ENCODE measurements at places on chromosomes 16 and 17.

GRCh38 chr17:17700251-17700969 lies 19.2 kb downstream of the RAI1 start:
- DNase-seq: no peak

GRCh38 chr16:50178491-50178941 lies 25.4 kb downstream of the TENT4B start:
- DNase-seq: no peak

- DNase-seq: no peak
These were observed 9.2 kb downstream of the AXIN2 start for GRCh38 chr17:65552214-65552613.

DNA sequence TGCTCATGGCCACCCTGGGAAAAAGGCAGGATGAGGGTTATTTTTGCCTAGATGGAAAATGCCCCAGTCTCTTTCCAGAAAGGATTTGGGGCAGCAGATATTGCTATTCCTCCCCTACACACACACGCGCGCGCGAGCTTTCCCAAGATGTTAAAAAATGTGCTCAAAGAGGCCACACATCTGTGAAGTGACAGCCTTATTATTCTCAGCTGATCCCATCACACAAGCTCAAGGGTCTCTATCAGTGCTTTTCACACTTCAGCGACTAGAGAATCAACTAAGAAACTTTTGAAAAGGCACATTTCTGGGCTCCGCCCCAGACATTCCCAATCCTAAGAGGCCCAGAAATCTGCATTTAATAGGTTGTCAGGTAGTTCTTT lies 5.7 kb upstream of the RAB5C start:
- DNase-seq: no peak

GRCh38 chr16:31072540-31073141 lies 1.4 kb downstream of the ZNF668 start:
- DNase-seq: no peak

- no peak for DNase-seq
These were observed 48.1 kb upstream of the IRX6 start for GRCh38 chr16:55275869-55276268.

- peak; percentile 33 for DNase-seq
These were observed 546 bp downstream of the SNN start for GRCh38 chr16:11668623-11669379.

GRCh38 chr17:80605326-80606066 lies 60.9 kb downstream of the RPTOR start:
- DNase-seq: peak; percentile 53

DNA sequence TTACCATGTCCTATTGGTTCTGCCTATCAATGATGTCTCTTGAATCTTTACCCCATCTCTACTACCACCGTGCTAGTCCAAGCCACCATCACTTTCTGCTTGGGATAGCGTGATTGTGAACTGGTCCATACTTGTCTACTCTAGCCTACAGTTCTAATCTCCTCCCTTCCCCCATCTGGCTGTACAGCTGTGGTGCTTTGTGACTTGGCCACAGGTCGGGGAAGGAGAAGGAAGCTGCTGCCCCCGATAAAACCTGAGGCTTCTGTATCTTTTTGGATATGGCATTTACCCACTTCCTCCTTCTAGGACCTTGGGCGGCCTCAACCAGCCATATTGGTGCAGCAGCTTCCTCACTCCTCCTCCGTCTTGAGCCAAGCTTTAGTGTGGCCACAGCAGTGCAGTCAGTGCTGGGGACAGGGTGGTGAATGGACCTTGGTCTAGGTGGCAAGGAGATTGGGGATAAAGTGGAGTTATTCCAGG lies 314 bp upstream of the ITGA2B start:
- DNase-seq: no peak

- peak; percentile 68 for DNase-seq
These were observed 470 bp upstream of the CDK3 start for GRCh38 chr17:76000016-76000754.

- no peak for DNase-seq
These were observed 6.5 kb downstream of the ADCY7 start for GRCh38 chr16:50272687-50273381.

GRCh38 chr17:18263885-18264682 lies 3.6 kb downstream of the MIEF2 start:
- DNase-seq: no peak

- DNase-seq: peak; percentile 60
These were observed 622 bp downstream of the NDEL1 start for GRCh38 chr17:8436169-8436843.
